ENCODE measurements at places on chromosomes 1 and 21. TPM values are rescaled to one million over a fixed set of nuclear protein-coding genes. Genes with fewer than 3 reads are reported as not detected.

Gene SMCP
- not detected for total RNA-seq

DNA sequence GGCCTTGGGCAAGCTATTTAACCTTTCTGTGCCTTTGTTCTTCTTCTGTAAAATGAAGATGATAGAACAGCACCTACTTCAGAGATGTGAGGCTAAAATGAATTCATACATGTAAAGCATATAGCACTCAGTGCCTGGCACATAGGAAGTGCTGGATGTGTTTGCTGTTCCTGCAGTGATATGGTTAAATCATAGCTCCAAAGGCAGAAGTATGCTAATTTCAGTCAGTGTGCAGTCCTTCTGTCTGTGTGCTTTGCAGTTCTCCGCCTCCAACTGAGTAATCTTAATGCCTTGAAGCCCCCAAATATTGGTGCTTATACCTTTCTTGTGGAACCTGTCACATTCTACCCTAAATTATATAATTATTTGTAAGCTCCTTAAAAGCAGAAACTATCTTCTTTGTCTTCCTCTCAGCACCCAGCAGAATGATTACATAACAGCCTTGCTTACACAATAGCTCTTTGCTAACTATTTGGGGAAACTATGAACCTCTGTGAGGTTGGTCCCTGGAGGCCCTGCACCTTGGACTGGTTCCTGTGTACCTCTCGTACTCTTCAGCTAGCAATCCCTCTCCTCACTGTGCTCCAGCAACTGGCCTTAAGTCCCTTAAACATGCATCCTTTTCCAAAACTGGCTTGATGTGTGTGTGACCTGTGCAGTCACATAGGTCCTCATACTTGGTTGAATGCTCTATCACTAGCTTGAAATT is 57.0 kb upstream of the CACYBP start:
- H3K4me1 ChIP-seq: peaks cover 8% of the 10 kb centered on the region
- H3K36me3 ChIP-seq: no peaks in the 10 kb centered on the region
- H3K4me3 ChIP-seq: no peak overlapping the region

Gene WNT4
- total RNA-seq: not detected

DNA sequence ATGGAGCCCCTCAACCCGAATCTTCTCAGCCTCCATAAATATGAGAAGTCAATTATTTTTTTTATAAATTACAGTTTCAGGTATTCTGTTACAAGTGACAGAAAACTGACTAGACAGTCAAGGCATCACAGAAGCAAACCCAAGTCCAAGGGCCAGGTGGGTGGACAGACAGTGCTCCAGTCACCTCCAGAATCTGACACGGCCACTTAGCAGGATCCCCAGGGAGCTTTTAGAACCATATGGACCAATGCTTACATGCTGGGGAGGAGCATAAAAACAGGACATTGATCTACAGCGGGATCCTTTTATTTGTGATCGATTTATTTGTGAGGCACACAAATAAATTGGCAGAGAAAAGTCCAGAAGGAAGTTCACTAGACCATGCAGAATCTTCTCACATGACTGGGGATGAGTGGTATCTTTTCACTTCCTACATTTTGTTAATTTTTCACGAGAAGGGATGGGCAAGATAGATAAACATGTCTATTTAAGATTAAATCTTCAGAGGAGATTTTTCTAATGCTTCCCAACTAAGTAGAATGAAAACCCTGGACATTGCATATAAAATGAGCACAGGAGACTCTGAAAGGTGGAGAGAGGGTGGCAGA is 15.0 kb downstream of the ZNF496 start:
- no peak for DNase-seq
- H3K27ac ChIP-seq: no peak overlapping the region
- H3K4me3 ChIP-seq: no peak overlapping the region
- H3K36me3 ChIP-seq: no peaks in the 10 kb centered on the region
- H3K27me3 ChIP-seq: no peaks in the 10 kb centered on the region

All from CD4-positive, CD25-positive, alpha-beta regulatory T cell (primary cell).